ENCODE measurements at places on chromosomes 5 and 9. TPM values are rescaled to one million over a fixed set of nuclear protein-coding genes. Genes with fewer than 3 reads are reported as not detected.

The SLC1A3 gene
- not detected for total RNA-seq

The FOXD4L6 gene
- total RNA-seq: not detected

The IFNK gene
- total RNA-seq: not detected

The TTC23L gene
- not detected for total RNA-seq

The BRD9 gene
- total RNA-seq: 34.9 TPM

The DNM1 gene
- total RNA-seq: 5.2 TPM

The PCDHA1 gene
- total RNA-seq: not detected

The BDP1 gene
- 11.2 TPM for total RNA-seq

The SPINK7 gene
- not detected for total RNA-seq

The PCDHA12 gene
- total RNA-seq: not detected

The SLC46A2 gene
- total RNA-seq: not detected
